ENCODE measurements at places on chromosomes 3 and 15.

DNA sequence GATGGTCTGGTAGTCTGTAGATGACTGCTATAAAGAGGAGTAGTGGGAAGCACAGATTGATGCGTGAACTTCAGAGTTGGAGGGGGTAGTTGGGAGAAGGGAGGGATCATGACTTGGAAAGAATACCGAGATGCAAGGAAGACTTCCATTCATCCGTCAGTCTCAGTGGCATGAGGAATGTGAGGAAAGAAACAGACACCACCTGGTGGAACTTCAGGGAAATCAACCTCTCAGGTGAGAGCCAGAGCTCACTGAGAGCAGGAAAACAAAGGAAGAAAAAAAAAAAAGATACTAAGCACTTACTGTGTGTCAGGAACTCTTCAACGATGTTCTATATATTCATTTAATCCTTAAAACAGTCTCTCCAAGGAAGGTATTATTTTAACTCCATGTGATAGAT, 172.4 kb downstream of the OXSM start:
- DNase-seq, result no peak

GRCh38 chr3:127209155-127209839, 16.4 kb downstream of the PRR23E start:
- no peak for DNase-seq

GRCh38 chr3:99730870-99731269, 86.8 kb upstream of the CMSS1 start:
- no peak for DNase-seq

DNA sequence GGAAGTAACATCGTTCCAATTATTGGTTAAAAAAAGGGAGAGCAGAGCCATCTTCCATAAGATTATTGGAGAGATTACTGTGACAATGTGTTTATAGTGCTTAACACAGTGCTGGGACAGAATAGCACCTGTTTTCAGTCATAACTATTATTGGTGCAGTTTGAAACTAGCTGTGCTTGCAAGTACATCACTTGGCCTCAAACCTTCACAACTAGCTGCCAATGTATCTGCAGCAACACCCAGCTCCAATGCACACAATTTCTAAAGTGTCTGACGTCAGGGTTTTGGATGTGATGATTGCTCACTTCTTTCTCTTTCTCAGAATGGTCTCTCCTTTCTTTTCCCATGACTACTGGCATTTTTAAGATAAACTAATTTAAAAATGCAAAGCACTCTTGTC, 246.2 kb downstream of the SV2B start:
- no peak for DNase-seq

GRCh38 chr15:80906159-80906766, 83.4 kb downstream of the MESD start:
- DNase-seq, result no peak

- DNase-seq, result no peak
Measured at GRCh38 chr3:128487538-128487812, 5.5 kb downstream of the GATA2 start.

DNA sequence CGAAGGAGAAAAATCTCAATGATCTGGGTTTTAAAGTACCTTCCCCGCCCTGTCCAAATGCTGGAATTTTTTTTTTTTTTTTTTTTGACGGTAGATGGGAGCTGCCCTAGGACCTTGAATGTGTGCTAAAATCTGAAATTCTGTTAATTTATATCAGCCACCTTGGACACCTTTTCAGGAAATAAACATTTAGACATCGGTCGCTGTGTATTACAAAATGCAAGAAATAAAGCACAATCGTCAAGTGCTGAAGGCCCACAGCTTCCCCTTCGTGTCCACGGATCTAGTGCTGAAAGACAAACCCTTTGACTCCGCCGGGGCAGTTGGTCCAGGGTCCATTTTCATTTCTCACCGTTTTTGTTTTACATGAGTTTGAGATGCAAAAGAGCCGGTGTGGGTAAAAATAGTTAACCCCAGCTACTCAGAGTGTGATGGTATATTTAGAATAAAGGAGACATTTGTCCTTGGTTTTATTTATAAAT, 90.2 kb upstream of the CHD2 start:
- DNase-seq, result peak; percentile 64

GRCh38 chr3:31768479-31769125, 212.5 kb downstream of the OSBPL10 start:
- peak; percentile 77 for DNase-seq

DNA sequence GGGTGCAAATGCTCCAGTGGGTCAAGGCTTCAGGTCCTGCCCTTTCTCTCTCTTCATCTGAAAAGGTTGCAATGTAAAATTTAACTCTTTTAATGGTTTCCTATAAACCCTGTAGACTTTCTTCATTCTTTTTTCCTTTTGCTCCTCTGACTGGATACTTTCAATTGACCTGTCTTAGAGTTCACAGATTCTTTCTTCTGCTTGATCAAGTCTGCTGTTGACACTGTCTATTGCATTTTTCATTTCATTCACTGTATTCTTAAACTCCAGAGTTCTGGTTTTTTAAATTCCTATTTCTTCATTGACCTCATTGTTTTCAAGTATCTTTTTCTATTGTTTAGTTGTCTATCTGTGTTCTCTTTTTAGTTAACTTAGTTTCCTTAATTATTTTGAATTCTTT, 82.1 kb downstream of the FAM227B start:
- DNase-seq, result no peak

DNA sequence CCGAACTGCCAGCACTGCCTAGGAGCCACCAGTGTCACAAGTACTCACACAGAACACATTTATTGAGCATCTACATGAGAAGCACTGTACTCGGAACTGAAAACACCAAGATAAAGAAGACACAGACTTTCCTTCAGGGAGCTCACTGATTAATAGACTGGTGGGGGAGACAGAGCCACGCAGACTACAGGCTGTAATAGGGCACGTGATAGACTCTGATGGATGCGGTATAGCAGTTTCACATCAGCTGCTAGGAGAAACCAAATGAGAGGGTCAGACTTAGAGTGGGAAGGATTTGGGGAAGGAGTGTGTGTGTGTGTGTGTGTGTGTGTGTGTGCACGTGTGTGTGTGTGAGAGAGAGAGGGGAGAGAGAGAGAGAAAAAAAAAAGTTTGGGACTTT, 12.1 kb downstream of the EPHB1 start:
- DNase-seq, result no peak

DNA sequence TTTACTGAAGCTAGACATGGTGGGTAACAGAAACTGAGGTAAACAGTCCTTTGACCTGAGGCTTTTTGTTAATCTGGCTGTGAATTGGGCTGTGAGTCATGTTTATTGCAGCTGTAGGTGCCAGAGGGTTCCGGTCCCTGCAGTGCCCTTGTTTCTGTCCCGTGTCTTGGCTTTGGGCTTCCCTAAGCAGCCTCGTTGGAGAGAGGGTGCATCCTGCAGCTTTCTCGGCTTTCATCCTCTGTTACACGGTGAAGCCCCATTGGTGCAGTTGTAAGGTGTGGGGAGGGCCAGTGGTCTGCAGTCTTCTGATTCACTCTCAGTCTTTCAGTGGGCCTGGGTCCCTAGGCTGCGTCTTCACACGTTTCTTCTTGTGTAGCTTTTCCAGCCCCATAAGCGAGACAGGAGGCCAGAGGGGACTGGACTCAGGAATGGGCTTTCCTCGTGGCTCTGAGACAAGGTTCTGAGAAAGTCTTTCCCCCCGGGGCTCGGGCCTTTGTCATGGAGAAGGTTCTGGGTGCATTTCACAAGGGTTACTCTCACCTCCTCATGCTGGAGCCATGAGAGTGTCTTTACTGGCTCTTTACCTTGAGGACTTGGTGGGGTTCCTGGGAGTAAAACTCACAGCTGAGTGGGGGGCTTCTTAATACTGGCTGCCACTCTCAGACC, 33.1 kb downstream of the ASB7 start:
- DNase-seq, result peak; percentile 32

DNA sequence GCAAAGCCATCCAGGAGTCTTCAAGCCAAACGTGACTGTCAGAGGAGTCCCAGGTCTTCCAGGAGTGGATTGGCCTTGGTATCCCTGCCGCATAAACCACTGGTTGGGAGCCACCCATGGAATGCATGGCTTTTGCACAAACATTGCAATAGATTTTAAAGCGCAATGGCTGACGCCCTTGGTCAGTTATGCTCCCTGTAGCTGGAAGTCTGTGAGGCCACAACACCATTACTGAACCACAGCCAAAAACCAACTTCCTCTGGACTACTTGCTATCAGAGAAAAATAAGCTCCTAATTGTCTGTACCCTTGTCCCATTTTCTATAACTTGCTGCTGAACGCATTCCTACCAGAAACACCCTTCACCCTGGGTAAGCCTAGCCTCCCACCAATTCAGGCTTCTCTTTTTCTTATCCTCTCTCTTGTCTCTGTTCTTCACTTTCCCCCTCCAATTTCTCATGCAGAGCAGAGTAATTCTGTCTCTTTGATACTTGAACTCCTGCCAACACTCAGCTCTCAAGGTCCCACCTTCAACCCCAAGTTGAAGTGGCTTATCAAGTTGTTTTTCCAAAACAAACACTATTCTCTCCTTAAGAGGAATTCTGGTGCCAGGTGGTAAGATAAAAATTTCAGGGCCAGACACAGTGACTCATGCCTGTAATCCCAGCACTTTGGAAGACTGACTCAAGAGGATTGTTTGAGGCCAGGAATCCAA, 176.4 kb upstream of the UBE2E1 start:
- DNase-seq, result peak; percentile 85

DNA sequence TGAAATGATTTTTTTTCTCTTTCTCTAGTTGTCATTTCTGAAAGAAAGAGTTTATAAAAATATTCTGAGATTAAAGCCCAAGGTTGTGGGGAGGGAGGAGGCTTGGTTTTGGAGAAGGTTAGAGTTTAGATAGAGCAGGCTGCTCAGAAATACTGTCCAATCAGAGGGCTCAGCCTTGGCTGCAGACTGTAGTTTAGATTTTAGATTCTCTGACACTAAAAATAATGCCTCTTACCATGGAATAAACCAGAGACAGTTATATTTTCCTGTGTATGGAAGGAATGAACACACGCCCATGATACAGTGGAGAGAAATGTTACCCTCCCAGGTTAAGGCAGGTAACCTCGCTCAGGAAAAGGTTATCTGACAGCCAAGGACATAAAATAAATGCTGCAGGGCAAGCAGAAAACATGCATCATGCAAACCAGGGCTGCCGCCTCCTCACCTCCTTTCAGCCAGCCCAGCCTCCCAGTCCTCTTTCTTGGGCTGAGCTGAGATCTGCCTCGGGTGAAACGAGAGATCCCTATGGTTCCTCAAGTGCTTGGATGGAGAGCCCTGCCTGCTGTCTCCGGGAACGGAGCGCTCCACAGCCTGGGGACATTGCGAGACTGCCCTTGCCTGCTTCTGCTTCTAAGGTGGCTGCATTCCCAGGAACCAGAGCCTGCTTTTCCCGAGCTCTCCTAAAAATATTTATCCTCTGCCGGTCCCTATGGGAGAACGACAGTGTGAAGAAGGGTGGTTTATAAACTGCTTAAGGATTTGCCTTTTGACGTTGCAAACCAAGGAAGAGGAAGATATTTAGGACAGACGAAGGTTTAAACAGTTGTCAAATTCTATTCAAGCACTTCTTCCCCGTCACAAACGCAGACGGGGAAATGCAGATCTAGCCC, 848 bp downstream of the NCEH1 start:
- peak; percentile 52 for DNase-seq

DNA sequence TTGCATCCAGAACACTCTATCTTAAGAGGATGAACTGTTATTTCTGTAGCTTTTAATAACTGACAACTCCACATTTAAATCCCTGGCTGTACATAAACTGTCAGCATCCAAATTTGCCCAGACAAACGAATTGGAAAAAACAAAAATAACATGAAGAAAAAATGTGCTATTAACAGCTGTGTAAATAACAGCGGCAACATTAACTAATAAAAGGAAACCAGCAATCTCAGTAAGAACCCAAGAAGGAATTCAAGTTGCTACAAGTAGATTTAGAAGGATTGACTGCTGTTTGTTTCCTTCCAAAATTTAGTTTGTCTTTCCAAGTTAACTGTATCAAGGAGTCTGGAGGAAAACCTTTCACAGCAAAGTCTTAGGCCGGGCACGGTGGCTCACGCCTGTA, 550.6 kb upstream of the MDFIC2 start:
- no peak for DNase-seq

- no peak for DNase-seq
Measured at GRCh38 chr3:7651274-7651673, 790.4 kb downstream of the GRM7 start.

DNA sequence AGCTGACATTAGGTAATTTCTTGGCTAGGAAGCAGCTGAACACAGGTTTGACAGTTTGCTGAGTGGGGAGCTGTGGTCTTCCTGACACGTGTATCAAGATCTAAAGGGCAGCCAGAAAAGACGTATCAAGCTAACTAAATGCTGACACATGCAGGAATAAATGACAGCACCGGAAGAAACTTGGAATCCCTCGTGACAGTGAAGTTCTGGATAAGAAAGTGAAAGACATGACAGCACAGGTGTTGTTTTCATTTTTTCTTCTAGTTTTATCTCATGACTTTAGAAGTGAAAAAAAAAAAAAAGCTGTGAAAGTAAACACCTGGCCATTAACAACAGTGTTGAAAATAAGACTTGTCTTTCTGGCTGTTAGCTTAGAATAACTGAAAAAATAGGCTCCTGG, 48.7 kb downstream of the FGF7 start:
- no peak for DNase-seq

DNA sequence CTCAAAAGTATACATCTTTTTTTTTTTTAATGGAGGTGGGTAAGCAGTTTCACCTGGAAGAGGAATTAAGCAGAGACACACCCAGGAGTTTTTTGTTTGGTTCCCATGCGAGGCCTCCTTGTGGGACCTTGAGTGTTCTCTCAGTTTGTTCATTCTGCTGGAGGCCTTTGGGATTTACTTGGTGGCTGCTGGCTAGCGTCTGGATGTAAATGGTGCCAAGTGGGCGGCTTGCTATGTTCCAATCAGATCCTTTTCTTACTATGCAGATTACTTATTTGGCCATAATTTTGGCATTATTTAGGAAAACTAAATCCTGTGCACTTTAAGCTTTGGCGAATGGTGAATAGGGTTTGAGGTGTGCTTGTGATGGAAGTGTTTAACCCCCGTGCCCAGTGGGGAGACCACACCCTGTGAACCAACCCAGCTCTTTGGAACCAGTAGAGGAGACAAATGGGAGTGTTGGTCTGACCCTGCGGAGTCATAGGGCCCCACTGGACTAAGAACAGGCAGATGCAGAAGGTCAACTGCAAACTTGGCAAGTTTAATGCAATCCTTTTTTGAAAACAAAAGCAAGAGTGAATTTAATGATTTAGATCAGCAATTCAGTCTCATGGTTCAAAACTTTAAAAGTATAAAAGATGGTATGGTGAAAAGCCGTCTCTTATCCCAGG, 79.4 kb downstream of the EBLN2 start:
- no peak for DNase-seq

- DNase-seq, result no peak
Measured at GRCh38 chr3:123296261-123296660, 94.5 kb downstream of the SEC22A start.

- no peak for DNase-seq
Measured at GRCh38 chr3:35537265-35537664, 102.1 kb upstream of the ARPP21 start.

Measured in dermis blood vessel endothelial cell (primary cell).